Gastrocnemius medialis (tissue), 4 donors: ENCODE measurements at places on chromosomes 5 and 9. TPM values are rescaled to one million over a fixed set of nuclear protein-coding genes. Genes with fewer than 3 reads are reported as not detected.

Gene ALDH1A1
- total RNA-seq: 42.8 TPM

- no peak for DNase-seq
Measured at GRCh38 chr9:82903503-82903902, 159.4 kb downstream of the RASEF start.

- no peak for DNase-seq
Measured at GRCh38 chr5:78636682-78637081, 11.9 kb downstream of the LHFPL2 start.

GRCh38 chr5:172443441-172444109 is 10.8 kb downstream of the SH3PXD2B start:
- DNase-seq: peak; percentile 76

GRCh38 chr5:169719360-169720314 is 82.6 kb downstream of the DOCK2 start:
- no peak for DNase-seq

DNA sequence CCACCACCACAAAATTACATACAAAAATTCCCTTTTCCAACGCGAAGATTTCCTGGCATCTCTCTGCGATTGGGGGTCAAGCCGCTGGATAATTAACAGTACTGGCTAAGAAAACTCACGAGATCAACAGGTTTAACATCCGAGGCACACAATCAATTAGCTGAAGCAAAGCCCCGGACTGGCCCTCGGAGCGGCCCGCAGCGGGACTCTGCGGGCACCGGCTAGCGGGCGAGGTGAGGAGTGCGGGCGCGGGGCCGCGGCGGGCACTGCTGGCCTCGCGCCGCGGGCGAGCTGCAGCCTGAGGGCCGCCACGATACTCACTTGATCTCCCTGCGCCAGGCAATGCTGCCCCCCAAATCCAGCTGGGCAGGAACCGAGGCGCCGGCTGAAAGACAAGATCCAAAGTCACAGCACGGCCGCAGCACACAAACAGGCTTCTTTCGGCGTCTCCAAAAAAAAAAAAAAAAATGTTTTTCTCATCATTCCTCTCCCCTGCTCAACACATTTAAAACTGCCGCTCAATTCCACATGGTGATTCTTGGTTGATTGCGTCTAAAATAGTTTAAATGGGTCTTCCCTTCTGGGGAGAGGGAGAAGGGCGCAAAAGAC is 210.2 kb downstream of the MEF2C start:
- no peak for DNase-seq

DNA sequence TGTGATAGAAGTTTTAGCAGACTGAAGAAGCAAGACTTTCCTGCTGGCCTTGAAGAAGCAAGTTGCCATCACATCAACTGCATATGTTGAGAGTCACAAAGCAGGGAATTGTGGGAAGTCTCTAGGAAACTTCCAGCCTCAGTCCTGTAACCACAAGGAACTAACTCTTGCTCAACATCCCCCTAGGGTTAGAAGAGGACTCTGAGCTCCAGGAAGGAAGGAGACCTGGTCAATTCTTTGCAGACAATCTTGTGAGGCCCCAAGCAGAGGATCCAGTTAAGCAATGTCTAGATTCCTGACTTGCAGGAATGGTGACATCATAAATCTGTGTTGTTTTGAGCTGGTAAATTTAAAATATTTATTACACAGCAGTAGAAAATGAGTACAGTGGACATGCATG is 18.6 kb upstream of the ZNF366 start:
- no peak for DNase-seq

Gene PCDHB6
- 0.19 TPM for total RNA-seq

Gene SPINK1
- not detected for total RNA-seq

Gene PPP3R2
- total RNA-seq: not detected

DNA sequence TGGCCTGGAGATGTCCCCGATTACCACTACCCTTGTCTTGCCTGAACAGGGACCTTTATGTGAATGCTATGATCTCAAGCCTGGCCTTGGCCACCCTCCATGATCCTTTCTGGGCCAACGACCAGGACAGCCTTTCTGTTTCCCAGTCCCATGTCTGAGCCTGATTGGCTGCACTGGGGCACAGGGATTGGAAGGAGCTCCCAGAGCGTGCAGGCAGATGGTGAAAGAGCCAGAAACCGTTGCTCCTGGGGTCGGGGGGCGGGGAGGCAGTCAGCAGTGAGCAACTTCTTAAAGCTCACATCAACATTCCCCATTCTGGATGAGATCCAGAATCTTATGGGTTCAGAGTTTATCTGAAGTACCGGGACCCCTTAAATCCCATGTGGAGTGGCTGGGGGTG is 84.4 kb downstream of the INSYN2B start:
- no peak for DNase-seq

Gene PTGDS
- total RNA-seq: 35.2 TPM

DNA sequence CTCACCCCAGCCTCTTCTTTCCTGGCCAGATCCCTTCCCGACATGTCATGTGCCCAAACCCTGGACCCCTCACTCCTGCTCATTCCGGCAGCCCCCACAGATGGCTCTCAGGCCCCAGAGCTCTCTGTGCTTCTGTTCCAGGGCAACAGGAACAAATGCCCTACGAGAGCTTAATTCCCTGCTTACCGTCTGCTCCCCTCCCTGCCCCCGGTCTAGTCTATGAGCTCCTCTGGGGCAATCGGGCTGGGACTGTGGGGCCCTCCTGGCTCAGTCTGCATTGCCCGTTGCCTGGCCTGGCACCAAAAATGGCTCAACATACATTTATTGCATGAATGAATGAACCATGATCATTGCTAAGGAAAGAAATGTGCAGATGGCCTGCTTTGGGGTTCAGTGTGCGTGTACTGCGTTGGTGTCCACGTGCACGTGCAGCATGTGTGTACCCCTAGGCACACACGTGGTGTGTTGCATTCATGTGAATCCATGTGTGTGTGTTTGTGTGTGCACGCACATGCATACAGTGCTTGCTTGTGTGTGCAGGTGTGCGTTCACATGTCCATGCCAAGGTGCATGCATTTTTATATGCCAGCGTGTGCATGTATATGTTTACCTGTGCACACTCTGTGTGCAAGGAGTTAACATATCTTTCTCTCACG is 201.2 kb upstream of the IER5L start:
- no peak for DNase-seq

DNA sequence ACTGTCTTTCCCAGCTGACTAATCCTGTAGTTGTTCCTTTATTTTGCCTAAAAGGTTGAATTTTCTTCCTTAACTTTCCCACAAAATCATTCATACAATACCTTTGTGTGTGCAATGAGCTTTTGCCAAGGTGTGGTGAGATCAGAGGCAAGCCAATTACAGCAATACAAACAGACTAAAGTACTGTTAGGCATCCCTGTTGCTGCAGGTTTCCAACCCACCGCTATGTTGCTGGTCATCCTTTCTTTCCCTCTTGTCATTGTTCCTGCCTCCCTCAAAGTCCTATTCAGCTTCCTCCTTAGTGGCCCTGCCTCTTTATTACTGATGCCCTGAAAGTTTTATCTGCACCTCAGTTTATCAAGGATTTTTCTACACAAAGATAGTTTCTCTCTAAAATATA is 22.1 kb downstream of the ITGA2 start:
- no peak for DNase-seq

Gene CCDC192
- not detected for total RNA-seq

Gene ZER1
- 115 TPM for total RNA-seq

Gene PCDHB15
- 0.61 TPM for total RNA-seq

GRCh38 chr9:106897236-106897635 is 34.3 kb downstream of the ZNF462 start:
- DNase-seq: no peak

Gene FXN
- total RNA-seq: 23.4 TPM

DNA sequence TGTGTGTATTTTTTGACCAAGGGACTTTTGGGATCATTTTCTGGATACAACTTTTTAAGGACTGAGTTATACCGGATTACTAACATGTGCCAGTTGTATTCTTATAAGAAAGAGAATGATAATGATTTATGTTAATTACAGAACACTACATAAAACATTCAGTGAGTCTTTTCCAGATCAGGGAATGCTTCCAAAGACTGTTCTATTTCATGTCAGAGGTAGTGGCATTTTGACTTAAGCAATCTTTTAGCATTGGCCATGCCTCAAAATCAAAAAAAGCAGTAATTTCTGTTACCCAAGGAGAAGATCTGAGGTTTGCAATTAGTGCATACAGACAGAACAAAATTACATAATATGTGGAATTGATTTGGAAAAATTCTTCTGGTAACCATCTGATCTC is 413.0 kb upstream of the CDH9 start:
- DNase-seq: no peak

Gene OLFML2A
- 6.9 TPM for total RNA-seq

GRCh38 chr5:117266280-117266679 is 691.7 kb upstream of the SEMA6A start:
- no peak for DNase-seq

Gene GAPT
- not detected for total RNA-seq

Gene C9orf153
- 0.17 TPM for total RNA-seq

Gene GTF2H2C
- total RNA-seq: 11.4 TPM

Gene QRFP
- total RNA-seq: not detected

DNA sequence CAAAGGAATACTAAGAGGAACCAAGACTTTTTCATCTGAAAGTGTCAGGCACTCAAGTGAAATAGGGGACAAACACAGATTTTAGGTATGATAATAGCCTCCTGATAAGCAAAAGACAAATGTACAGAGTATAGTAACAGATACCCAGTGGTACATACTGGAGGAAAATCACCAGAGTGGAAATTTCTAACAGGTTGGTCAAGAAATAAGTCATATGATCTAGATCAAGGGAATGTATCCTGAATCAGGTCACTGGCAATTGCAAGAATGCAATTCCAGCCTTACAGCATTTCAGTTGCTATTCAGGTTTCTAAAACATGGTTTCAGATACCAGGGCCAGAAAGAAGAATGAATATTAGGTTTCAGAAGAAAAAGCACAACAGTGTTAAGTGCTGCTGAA is 82.2 kb upstream of the SLCO6A1 start:
- DNase-seq: no peak

Gene TMEM174
- total RNA-seq: not detected

GRCh38 chr9:134472256-134472655 is 146.0 kb downstream of the RXRA start:
- DNase-seq: no peak

Gene AQP7
- total RNA-seq: 10.7 TPM

DNA sequence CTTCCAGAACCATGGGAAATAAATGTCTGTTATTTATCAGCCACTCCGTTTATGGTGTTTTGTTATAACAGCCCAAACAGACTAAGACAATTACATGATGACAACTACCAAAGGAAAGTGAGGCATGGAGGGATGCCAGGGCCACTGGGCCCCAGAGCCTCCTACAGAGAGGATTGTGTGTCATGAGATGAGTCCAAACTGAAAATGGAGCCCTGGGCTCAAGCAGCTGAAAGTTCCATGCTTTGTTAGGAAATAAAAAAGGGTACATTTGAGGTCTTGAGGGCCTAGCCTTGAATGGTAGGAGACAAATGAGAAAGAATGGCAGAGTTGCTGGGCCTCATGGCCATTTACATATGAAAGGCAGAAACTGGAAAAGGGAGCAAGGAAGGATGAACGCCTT is 586.5 kb downstream of the CETN3 start:
- DNase-seq: no peak

DNA sequence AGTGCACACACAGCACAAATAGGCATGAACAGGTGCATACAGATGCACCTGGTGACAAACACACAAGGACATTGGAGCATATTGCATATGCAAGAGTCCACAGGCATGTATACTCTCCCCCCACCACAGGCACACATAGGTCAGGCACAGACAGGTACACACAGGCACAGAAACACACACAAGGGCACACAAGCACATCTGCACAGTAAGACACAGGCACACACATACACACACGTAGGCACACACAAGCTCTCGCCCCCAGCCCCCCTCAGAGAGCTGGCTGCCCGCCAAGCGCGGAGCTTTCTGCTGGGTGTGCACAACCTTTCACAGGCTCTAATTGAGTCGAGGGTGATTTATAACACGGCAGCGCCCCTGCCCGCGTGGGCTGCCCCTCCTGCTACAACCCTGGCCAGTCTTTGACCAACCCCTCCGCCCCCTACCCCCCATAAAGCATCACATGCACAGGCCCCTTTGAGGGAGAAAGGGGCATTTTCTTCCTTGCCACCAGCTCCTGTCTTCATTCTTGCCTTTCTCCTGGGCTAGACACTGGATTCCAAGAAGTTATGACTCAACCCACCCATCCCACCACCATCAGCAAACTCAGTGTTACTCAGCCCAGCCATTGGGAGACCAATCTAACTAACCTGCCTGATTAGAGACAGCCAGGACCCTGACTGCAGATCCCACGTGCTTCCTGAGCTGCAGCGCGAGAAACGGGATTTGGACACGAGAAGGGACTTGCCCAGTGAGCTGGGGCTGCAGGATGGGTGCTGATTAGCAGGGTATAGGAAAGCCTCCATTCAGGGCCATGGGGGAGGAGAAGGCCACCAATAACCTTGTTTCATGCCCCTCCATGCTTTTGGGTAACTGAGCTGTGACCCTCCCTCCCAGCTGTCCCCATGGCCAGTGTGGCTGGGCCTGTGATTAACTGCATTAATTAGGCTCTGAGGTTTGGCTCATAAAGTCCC is 42.8 kb upstream of the PSD2 start:
- no peak for DNase-seq

- DNase-seq: no peak
Measured at GRCh38 chr5:135539430-135540005, 3.8 kb upstream of the NEUROG1 start.

DNA sequence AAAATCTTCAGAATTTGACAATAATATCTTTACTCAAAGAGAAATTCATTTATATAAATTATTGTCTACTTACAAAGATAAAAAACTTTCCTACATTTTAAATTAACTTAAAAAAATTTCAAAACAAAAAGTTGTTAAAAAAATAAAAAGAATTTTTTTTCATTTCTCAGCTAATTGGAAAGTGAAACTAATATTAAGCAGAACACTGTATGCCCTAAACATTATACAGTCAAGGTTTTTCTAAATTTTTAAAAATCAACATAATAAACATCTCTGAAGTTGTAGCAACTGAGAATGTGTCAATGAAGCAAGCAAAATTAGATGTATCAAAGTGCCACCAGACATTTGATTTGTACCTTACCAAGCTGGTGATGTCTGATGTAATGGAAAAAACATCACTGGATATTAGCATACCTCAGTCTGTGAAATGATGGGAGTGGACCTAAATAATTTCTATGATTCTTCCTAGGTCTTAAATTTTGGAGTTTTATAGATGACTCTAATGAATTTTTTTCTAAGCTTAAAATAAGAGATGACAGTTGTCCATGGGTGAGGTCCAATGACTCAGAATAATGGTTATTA is 290.1 kb downstream of the ADAMTS6 start:
- DNase-seq: no peak
